ENCODE measurements at places on chromosomes 3 and 15.

- H3K36me3 ChIP-seq = no peaks in the 10 kb centered on the region
- H3K27ac ChIP-seq = no peak overlapping the region
- H3K27me3 ChIP-seq = no peaks in the 10 kb centered on the region
- peaks cover 7% of the 10 kb centered on the region for H3K4me1 ChIP-seq
- H3K4me3 ChIP-seq = no peak overlapping the region
Observed at GRCh38 chr15:65413760-65414144, 9.0 kb downstream of the IGDCC4 start.

GRCh38 chr15:45088801-45089711 is 24.9 kb downstream of the DUOX2 start:
- no peaks in the 10 kb centered on the region for H3K27me3 ChIP-seq
- no peak for DNase-seq
- no peak overlapping the region for H3K4me3 ChIP-seq
- H3K27ac ChIP-seq = no peak overlapping the region
- no peaks in the 10 kb centered on the region for H3K4me1 ChIP-seq
- H3K36me3 ChIP-seq = no peaks in the 10 kb centered on the region

- no peak for DNase-seq
- no peaks in the 10 kb centered on the region for H3K27me3 ChIP-seq
- H3K4me3 ChIP-seq = no peak overlapping the region
- no peaks in the 10 kb centered on the region for H3K36me3 ChIP-seq
- H3K4me1 ChIP-seq = no peaks in the 10 kb centered on the region
- no peak overlapping the region for H3K27ac ChIP-seq
Observed at GRCh38 chr15:57731530-57732103, 25.1 kb downstream of the POLR2M start.

- H3K4me1 ChIP-seq = no peaks in the 10 kb centered on the region
- peak overlapping the region; percentile 26 for H3K27ac ChIP-seq
- no peak overlapping the region for H3K4me3 ChIP-seq
- H3K36me3 ChIP-seq = no peaks in the 10 kb centered on the region
Observed at GRCh38 chr3:27533261-27533607, 49.0 kb upstream of the SLC4A7 start.

DNA sequence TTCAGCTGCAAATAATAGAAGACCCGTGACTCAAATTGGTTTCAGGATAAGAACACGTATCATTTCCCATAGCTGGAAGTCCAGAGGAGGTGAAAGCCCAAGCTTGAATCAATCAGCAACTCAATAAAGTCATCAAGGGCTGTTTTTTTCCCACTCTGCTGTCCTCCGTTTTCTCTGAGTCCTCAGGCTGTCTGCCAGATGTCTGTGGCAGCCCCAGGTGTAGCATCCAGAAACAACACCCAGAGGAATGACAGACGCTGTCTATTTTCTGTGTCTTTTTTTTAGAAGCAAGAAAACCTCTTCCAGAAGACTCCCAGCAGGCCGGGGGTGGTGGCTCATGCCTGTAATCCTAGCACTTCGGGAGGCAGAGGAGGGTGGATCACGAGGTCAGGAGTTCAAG is 204.4 kb downstream of the FAM43A start:
- H3K36me3 ChIP-seq = no peaks in the 10 kb centered on the region
- no peak overlapping the region for H3K27ac ChIP-seq
- H3K4me1 ChIP-seq = no peaks in the 10 kb centered on the region
- no peaks in the 10 kb centered on the region for H3K27me3 ChIP-seq
- no peak for DNase-seq

GRCh38 chr3:162945626-162946025 is 1449.0 kb downstream of the OTOL1 start:
- H3K4me3 ChIP-seq = no peak overlapping the region
- no peak overlapping the region for H3K27ac ChIP-seq
- no peaks in the 10 kb centered on the region for H3K36me3 ChIP-seq
- DNase-seq = no peak
- H3K4me1 ChIP-seq = no peaks in the 10 kb centered on the region
- no peaks in the 10 kb centered on the region for H3K27me3 ChIP-seq

GRCh38 chr3:9361691-9362388 is 1.0 kb upstream of the THUMPD3 start:
- no peaks in the 10 kb centered on the region for H3K36me3 ChIP-seq
- no peak overlapping the region for H3K27ac ChIP-seq
- H3K4me1 ChIP-seq = peaks cover 13% of the 10 kb centered on the region
- no peak for DNase-seq
- H3K4me3 ChIP-seq = no peak overlapping the region
- H3K27me3 ChIP-seq = no peaks in the 10 kb centered on the region

DNA sequence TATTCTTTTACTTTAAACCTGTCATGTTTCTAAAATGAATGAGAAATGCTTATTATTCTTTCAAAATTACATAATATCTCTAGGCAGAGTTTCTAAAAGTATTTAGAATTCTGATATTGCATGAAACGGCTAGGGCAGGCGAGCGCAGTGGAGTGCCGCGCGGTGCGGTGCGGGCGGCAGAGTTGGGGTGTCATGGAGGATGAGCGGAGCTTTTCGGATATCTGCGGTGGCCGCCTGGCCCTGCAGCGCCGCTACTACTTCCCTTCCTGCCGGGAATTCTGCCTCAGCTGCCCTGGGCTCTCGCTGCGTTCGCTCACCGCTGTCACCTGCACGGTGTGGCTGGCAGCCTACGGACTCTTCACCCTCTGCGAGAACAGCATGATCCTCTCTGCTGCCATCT is 12.6 kb downstream of the BNIP2 start:
- no peaks in the 10 kb centered on the region for H3K4me1 ChIP-seq
- H3K27ac ChIP-seq = no peak overlapping the region
- no peak overlapping the region for H3K4me3 ChIP-seq

- DNase-seq = no peak
- H3K4me3 ChIP-seq = no peak overlapping the region
- no peak overlapping the region for H3K27ac ChIP-seq
- peaks cover 2% of the 10 kb centered on the region for H3K36me3 ChIP-seq
Observed at GRCh38 chr3:39401983-39402382, 4.5 kb upstream of the RPSA start.

DNA sequence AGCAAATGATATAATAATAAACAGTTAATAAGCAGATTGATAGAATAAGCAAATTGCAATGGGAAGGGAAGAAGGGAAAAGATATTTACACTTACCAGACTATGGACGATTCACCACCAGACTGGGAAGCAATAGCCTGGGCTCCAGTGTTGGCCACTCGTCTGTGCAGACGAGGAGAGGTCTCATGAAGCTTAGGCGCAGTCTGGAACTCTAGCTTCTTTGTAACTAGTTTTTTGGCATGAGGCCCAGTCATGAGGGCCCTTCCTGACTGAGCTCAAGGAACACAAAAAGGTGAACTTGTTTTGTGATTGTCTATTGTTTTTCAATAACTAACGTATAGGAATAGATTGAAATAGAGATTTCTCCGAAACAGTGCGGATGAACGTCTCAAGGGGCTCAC is 63.3 kb upstream of the GATM start:
- no peaks in the 10 kb centered on the region for H3K27me3 ChIP-seq
- no peak overlapping the region for H3K27ac ChIP-seq
- H3K4me1 ChIP-seq = no peaks in the 10 kb centered on the region
- no peak for DNase-seq
- H3K36me3 ChIP-seq = no peaks in the 10 kb centered on the region

DNA sequence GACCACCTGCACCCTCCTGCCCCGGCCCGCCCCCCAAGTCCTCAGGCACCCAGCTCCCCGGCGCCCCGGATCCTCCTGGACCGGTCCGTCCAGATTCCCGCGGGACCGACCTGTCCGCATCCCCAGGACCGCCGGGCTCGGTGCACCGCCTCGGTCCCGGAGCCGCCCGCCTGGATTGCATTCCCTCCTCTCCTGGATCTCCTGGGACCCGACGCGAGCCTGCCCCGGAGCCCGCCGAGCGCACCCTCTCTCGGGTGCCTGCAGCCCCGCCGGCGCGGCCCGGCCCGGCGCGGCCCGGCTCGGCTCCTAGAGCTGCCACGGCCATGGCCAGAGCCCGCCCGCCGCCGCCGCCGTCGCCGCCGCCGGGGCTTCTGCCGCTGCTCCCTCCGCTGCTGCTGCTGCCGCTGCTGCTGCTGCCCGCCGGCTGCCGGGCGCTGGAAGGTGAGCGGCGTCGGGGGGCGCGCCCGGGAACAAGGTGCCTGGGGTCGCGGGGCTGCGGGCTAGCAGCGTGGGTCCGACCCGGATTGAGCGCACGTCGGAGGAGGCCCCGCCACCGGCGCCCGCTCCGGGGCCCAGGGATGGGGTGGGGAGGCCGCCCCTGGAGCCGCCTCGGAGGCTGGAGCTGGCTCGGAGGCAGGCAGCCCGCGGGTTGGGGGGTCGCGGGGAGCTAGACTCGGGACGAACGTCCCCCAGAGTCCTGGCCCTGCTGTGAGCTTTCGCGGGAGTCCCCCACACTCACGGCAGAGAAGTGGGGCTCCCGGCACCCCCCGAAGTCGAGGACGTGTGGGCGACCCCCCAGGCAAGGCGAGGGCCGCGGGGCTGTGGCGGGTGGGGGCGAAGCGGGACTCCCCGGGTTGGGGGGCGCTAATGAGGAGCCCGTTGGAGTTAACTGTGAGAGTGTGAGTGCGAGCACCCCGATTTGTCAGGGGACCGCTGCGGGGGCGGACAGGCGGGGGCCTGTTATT is 610 bp downstream of the EPHB3 start:
- peak overlapping the region; percentile 46 for H3K27ac ChIP-seq
- H3K4me3 ChIP-seq = peak overlapping the region; percentile 86
- DNase-seq = no peak
- H3K27me3 ChIP-seq = no peaks in the 10 kb centered on the region
- H3K4me1 ChIP-seq = peaks cover 47% of the 10 kb centered on the region

- H3K27ac ChIP-seq = no peak overlapping the region
- H3K27me3 ChIP-seq = no peaks in the 10 kb centered on the region
- no peak for DNase-seq
- H3K4me1 ChIP-seq = no peaks in the 10 kb centered on the region
- no peaks in the 10 kb centered on the region for H3K36me3 ChIP-seq
Observed at GRCh38 chr15:44435893-44436667, 8.7 kb downstream of the CTDSPL2 start.

- H3K27me3 ChIP-seq = no peaks in the 10 kb centered on the region
- no peak overlapping the region for H3K27ac ChIP-seq
- DNase-seq = no peak
- no peaks in the 10 kb centered on the region for H3K36me3 ChIP-seq
- H3K4me1 ChIP-seq = no peaks in the 10 kb centered on the region
Observed at GRCh38 chr3:168647582-168647981, 551.9 kb upstream of the GOLIM4 start.

DNA sequence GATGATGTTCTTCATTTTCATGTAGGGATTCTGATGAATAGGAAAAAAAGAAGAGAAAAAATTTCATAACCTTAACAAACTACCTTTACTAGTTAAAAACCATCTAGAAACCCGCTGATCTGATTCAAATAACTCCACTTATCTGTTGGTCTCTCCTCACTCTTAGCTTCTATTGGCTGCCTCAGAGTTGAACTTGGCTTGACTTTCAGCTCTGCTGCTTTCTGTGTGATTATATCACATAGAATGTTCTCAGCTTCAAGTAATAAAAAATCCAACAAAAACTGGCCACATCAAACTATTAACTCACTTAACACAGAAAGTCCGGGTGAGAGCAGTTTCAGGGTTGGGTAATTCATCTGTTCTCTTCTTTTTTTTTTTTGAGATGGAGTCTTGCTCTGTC is 126.8 kb upstream of the RASGRP1 start:
- H3K27me3 ChIP-seq = no peaks in the 10 kb centered on the region
- H3K4me3 ChIP-seq = no peak overlapping the region
- DNase-seq = no peak
- H3K4me1 ChIP-seq = no peaks in the 10 kb centered on the region

- H3K4me3 ChIP-seq = no peak overlapping the region
- H3K36me3 ChIP-seq = no peaks in the 10 kb centered on the region
- no peaks in the 10 kb centered on the region for H3K4me1 ChIP-seq
- no peak for DNase-seq
Observed at GRCh38 chr15:58148633-58149445, 10.7 kb downstream of the AQP9 start.

DNA sequence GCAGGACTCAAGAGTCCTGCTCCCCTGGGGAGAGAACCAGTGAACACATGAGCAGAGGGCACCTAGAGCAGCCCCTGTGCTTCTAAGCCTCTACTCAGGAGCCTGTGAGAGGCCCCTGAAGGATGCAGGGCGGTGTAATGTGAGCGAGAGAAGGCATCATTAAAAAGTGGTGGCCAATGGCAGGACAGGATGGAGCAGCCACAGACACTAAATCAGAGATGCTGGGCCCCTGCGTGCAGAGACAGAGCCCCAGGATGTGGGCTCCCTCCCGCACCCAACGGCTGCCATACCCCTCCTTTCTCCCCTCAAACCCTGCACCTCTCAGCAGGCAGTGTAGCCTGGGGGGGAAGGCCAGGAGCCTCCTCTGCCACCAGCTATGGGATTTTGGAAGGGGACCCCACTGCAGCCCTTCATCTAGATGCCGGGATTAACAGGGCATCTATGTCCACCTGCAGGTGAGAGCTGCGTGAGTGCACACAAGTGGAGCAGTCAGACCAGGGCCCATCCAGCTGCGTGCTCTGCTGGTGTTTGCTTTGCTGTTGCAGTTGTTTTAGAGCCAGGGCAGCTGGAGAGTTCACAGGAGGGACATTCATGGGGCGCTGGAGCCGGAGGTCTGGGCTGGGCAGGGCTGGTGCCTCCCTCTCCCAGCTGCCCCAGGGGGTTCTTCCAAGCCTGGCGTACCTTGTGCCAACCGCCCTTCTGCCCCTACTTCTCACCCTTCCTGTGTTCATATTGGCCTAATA is 5.1 kb upstream of the IQSEC1 start:
- no peaks in the 10 kb centered on the region for H3K36me3 ChIP-seq
- no peak for DNase-seq
- no peaks in the 10 kb centered on the region for H3K27me3 ChIP-seq
- peaks cover 9% of the 10 kb centered on the region for H3K4me1 ChIP-seq

GRCh38 chr3:18747383-18747782 is 322.2 kb upstream of the SATB1 start:
- no peaks in the 10 kb centered on the region for H3K36me3 ChIP-seq
- H3K4me1 ChIP-seq = no peaks in the 10 kb centered on the region
- H3K4me3 ChIP-seq = no peak overlapping the region
- H3K27ac ChIP-seq = no peak overlapping the region
- DNase-seq = no peak

DNA sequence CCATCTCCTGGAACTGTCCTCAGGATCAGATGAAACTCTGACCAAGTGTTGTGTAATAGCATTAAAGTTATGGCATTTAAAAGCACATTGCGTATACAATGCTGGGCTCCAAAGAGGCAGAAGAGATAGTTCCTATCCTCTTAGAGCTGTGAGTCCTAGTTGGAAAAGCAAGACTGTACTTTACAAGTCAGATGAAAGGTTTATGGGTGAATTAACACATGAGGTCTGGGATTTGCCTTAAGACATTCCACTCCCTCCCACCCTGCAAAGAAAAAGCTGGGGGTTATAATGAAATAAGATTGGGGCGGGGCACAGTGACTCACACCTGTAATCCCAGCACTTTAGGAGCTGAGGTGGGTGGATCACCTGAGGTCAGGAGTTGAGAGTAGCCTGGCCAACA is 35.6 kb downstream of the SNAPC5 start:
- H3K27ac ChIP-seq = no peak overlapping the region
- H3K4me1 ChIP-seq = no peaks in the 10 kb centered on the region
- H3K4me3 ChIP-seq = no peak overlapping the region
- H3K27me3 ChIP-seq = no peaks in the 10 kb centered on the region
